ENCODE measurements at places on chromosomes 3 and 15. TPM values are rescaled to one million over a fixed set of nuclear protein-coding genes. Genes with fewer than 3 reads are reported as not detected.
A peak's percentile ranks its signal among the peaks of the same experiment; 100 is the strongest.

DNA sequence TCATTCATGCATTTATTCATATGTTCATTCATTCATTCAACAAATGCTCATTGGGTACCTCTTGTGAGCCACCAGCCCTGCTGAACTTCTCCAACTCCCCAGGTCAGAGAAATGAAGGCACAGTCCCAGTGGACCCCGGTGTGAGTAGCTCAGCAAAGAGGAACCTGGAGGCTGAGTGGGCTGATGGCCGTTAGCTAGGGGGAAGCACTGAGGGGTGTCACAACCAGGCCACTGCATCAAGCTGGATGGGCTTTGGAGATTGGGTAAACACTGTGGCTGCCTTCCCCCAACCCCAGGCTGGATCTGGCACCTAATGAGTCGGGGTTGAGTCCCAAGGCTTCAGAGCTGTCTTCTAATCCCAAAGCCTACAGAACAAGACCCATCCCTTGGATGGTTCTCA, 12.1 kb upstream of the ALAS1 start:
- no peak for DNase-seq
- no peak overlapping the region for H3K4me3 ChIP-seq
- H3K27ac ChIP-seq: no peak overlapping the region
- H3K36me3 ChIP-seq: no peaks in the 10 kb centered on the region

DNA sequence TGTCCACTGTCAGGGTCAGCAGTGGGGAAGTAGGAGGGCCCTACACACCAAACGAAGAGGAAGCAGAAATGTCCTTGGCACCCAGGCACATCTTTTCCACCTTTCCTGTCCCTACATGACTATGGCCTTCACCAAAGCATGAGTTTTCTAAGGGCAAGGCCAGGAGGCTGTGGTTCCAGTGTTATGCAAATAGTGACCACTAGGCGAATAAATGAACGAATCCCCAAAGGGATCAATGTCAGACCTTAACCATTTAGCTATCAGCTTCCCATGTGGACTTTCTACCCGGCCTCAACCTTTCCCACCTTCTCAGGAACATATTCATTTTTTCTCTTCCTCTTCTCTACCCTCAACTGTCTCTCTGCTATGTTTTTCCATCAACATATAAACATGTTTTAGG, 63.1 kb downstream of the NTRK3 start:
- H3K4me3 ChIP-seq: no peak overlapping the region
- H3K4me1 ChIP-seq: no peaks in the 10 kb centered on the region
- no peak overlapping the region for H3K27ac ChIP-seq
- DNase-seq: no peak
- no peaks in the 10 kb centered on the region for H3K27me3 ChIP-seq
- H3K36me3 ChIP-seq: no peaks in the 10 kb centered on the region

DNA sequence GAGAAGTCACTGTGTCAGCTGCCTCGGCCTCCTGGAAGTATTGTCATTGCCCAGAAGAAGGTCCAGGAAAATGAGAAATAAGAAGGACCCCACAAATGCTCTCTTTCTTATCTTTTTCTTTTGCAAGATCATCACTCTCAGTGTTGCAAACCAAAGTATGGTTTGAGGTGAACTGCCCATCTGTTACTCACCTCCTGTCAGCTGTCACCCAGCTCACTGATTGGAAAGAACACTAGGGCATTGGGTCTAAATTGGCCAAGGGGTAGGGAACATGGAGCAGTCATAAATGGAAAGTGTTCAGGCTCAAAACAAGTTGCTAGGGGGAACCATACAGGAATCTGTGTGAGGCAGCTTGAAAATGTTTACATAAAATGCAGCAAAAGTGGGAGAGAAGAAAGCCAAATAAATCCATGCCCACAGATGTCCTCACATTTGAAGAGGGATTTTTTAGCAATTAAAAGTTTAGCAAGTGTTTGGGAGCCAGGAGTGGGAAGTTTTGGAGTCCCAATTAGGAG, 431.2 kb upstream of the THBS1 start:
- no peak overlapping the region for H3K27ac ChIP-seq
- H3K36me3 ChIP-seq: no peaks in the 10 kb centered on the region
- peaks cover 3% of the 10 kb centered on the region for H3K4me1 ChIP-seq
- no peak for DNase-seq
- H3K27me3 ChIP-seq: peaks cover 21% of the 10 kb centered on the region
- no peak overlapping the region for H3K4me3 ChIP-seq

GAP43 gene
- not detected for total RNA-seq

GASK1A gene
- total RNA-seq: not detected

- peaks cover 6% of the 10 kb centered on the region for H3K36me3 ChIP-seq
- DNase-seq: no peak
- no peak overlapping the region for H3K4me3 ChIP-seq
- H3K4me1 ChIP-seq: no peaks in the 10 kb centered on the region
- peak overlapping the region; percentile 22 for H3K27ac ChIP-seq
Measured at GRCh38 chr3:13028010-13028821, 45.0 kb downstream of the IQSEC1 start.

DNA sequence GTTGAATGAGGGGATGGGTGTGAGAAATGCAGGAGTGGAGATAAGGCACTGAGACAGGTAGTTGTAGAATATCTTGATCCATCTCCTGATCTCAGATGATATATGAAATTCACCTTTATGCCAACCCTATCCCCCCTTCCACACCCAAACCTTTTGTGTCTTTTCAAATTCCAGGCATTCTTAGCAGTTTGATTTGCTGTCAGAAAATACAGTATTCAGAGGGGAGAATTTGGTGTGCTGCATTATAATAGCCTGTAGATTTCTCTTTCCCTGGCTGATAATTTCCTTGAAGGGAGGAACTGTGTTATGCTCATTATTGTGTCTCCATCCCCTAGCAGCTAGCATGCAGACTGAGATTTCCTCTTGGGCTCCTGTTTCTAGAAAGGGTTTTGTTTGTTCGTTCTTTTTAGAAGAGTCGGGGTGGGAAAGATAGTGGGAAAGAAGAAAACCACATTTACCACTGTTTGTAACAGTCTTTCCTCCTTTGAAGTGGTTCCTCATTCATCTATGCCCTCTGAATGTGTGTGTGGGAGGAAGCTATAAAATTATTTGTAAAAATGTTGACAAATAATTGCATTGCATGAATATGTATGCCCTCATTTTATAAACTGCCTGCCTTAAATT, 373.4 kb downstream of the DIPK2A start:
- H3K27me3 ChIP-seq: peaks cover 3% of the 10 kb centered on the region
- no peak overlapping the region for H3K4me3 ChIP-seq
- no peaks in the 10 kb centered on the region for H3K36me3 ChIP-seq

LMCD1 gene
- total RNA-seq: 0.53 TPM

Measured in activated CD8-positive, alpha-beta T cell treated with anti-CD3 and anti-CD28 coated beads, Interleukin-2, amount 10 ng/mL, durations not matched to agents 7 days and 5 days (primary cell).